ENCODE measurements at places on chromosomes 7 and 10.

DNA sequence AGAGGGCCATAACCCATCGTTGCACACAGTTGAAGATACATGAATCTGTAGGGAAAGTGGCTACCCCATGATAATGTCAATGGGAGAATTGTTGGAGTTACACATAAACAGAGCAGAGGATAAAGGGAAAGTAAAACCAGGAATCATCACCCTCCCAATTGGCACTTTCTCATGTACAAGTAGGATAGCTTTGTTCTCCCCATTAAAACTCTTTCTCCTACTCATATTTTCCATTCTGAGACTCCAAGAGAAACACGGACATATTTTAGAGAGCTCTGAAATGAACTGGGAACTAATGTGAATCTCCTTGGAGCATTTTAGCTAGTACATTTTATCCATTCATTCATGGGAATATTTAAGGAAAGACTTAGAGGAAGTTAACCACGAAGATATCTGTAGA, 17.2 kb upstream of the LRRC17 start:
- DNase-seq = no peak

- no peak for DNase-seq
These were observed 1.8 kb downstream of the ZMYND11 start for GRCh38 chr10:137031-137430.

DNA sequence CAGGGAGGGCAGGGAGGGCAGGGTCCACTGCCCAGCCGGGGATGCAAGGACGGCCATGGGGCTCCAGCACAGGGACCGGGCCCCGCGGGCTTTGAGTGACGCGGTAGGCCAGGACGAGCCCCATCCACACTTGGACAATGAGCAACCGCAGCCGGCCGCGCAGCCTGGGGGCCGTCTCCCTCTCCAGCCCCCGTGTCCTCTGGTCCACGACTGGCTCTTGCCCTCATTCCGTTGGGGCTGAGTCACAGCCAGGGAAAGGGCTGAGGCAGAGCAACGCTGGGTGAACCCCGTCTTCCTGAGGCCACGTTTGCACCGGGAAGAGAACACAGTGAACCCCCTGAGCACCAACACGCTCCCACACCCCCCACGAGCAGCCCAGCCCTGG, 23.7 kb downstream of the SHH start:
- no peak for DNase-seq

DNA sequence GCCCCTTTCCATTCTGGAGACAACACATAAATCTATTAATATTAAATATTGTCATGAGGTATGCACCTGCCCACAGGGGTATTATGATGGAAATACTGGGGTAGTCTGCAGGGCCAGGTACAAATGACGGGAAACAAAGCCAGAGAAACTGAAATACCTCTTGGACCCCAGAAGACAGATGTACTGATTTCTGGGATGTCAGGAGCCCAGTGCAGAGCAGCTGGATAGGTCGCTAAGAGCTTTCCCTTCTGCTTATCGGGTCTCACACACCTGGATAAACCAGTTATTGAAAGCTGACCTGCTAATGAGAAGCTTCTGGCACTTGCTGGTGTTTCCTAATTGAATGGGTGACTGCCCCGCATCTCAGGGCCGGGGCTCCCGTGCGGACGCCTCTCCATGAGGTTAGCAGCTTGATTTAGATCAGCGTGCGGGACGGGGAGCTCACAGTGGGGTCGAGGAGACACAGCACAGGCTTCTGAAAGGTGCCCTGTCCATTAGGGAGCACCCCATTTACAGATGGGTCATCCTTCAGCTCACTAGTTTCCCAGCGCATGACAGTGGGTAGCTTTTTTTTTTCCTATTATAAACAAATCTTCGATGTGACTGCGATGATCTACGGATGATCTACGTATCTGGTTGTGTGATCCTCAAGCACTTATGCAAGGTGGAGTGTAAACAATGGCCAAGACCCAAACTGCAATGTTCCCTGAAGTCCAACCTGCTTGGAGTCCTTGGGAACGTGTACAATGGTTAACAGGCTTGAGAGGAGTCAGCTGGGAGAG, 1.5 kb upstream of the INSIG1 start:
- no peak for DNase-seq

- no peak for DNase-seq
These were observed 39.0 kb downstream of the DIP2C start for GRCh38 chr10:650441-650851.

- no peak for DNase-seq
These were observed 274.2 kb downstream of the BAMBI start for GRCh38 chr10:28951484-28951883.

- peak; percentile 62 for DNase-seq
These were observed 58.9 kb downstream of the CALML3 start for GRCh38 chr10:5583525-5584175.

DNA sequence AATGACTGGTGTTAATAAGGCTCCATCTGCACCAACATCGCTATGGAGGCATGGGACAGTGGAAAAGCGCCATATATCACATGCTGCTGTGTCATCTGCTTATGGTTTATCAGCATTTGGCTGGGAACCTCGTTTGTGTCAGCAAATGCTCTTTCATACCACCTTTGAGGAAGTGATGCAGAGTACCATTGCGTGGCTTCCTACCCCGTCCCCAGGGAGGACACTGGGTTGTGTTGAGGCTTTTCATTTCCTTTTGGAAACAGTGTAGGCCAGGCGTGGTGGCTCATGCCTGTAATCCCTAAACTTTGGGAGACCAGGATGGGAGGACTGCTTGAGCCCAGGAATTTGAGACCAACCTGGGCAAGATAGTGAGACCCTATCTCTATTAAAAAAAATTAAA, 6.8 kb downstream of the TACR2 start:
- no peak for DNase-seq

GRCh38 chr7:14598978-14599377, 303.6 kb downstream of the DGKB start:
- no peak for DNase-seq

DNA sequence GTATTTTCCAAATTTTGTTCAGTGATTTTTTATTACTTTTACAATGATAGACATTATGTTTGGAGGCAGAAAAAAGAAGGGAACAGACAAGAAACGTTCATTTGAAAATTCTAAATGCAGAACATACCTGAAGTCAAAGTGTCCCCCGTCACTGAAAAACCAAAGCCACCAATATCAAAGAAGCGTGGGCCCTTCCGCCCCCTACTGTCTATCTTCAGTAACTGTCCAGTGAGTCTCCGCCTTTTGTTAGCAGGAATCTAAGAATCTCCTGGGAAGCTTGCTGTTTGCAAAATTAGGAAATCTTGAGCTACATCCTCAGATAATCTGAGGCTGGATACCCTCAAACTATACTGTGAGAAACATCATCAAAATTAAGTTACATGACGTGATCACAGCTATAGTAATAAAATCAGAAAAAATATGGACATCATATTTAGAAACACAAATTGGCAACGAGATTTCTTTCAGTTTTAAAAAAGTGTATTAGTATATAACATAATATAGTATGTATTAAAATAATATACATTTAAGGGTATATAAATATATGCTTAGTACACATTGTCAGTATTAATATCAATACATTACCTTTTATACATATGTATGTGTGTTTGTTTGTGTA, 169.3 kb upstream of the AKR1E2 start:
- no peak for DNase-seq

DNA sequence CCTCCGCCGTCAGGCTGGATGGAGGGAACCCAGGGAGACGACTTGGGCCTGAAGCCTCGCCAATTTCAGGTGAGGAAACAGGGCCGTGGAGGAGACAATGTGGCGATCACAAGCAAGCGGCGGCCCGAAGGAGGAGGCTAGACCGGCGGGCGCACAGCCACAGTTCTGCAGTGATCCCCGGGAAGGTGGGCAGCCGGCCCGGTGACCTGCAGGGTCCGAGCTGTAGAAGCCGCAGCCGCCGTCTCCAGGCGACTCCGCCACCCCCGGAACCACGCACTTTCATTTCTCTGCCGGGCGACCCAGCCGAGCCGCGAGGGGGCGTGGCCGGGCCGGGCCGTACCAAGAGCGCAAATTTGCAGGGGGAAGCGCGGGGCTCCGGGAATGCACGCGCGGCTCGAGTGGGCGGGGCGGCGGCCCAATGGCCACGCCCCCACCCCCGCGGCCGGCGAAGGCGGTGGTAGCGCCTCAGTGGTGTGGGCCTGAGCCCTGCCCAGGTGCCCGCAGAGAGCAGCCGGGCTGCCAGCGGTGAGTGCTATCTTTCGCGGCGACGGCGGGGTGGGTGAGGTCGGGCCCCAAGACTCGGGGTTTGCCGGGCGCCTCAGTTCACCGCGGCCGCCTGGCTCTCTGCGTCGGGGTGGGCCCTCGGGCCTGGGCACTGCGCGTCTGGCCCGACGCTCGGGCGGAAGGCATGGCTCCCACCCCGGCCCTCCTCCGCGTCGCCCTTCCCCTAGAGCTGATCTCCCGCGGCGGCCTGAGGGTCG, at the start of gene POR:
TSS of gene POR (plus strand) at position 501 of the 761 bp plus-strand sequence. CDS start 38,847 bp downstream, outside the sequence.
- DNase-seq = peak; percentile 56
